Hematopoietic multipotent progenitor cell treated with erythropoietin and hydrocortisone succinate and interleukin-3 and kit ligand, for 4 days (in vitro differentiated cells): ENCODE measurements at places on chromosomes 1 and 21.

DNA sequence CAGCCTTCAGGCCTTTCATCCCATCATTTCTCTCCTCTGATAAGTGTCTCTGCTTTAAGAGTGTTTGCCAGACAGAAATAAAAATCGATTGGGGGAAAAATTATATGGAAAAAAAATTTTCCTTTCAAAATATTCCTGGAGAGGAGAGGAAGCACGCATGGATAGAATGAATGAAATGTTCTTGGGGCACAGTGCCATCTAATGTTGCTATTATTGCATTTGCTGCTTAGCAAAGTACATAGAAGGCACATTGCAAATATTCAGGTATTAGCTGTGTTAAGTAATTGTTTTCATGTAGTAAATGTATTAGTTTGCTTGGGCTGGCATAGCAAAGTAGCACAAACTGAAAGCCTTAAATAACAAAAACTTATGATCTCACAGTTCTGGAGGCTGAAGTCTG lies 18.1 kb downstream of the B3GALT5 start:
- DNase-seq: no peak

DNA sequence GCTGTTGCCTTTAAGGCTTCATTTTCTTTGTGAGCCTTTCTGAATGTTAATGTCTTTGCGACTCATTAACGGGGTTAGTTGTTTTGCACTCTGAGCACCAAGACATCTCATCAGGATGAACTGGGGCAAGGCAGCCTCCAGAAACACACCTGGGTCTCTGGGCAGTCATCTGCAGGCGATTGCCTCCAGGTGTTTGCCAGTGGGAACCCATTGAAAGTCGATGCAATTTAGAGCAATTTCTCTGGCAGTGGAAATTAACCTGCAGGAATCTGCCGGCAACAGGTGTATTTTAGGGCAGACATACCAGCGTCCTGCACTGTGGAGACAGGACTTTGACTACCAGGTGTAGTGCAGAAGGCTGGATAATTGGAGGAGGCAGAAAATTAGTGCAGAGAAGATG lies 661.0 kb upstream of the PTBP2 start:
- no peak for DNase-seq

- DNase-seq: no peak
Observed at GRCh38 chr21:38139380-38140168, 117.2 kb upstream of the KCNJ15 start.

DNA sequence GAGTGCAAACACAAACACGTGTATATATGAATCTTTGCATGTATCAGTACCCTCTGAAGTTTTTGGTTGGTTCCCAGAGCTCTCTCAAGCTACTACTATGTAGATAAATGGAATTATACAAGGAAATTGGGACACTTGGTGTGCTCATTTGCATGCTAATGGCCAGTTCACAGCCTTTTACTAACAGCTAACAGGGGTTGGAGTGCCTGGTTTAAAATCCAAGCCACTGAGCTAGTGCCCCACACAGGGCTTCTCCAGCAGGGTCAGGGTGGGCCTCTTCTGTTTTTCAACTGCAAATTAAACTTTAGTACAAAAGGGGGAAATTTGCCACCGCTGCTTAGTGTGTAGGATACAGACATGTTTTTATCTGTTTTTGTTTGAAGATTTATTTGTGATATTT lies 121.0 kb downstream of the ATP5PO start:
- no peak for DNase-seq

- DNase-seq: no peak
Observed at GRCh38 chr1:25185409-25186160, 46.7 kb downstream of the SYF2 start.
